ENCODE measurements at places on chromosomes 5 and 9. TPM values are rescaled to one million over a fixed set of nuclear protein-coding genes. Genes with fewer than 3 reads are reported as not detected.

DNA sequence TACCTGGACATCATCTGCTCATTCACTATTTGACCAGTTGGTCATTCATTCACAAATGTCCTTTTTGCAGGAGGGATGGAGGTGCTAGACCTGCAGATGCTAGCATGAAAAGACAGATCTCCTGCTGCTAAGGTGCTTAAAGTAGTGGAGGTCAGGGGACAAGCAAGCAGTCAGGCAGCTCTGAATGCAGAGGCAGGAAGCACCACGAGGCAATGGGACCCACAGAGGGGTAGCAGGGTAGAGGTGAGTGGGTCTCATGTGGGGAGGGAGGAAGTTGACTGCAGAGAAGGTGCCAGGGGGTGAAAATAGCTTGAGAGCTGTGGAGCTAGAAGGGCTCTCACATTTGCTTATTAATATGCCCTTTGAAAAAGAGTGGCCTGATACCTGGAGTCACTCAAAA is 25.2 kb downstream of the FXN start:
- no peak for DNase-seq

DNA sequence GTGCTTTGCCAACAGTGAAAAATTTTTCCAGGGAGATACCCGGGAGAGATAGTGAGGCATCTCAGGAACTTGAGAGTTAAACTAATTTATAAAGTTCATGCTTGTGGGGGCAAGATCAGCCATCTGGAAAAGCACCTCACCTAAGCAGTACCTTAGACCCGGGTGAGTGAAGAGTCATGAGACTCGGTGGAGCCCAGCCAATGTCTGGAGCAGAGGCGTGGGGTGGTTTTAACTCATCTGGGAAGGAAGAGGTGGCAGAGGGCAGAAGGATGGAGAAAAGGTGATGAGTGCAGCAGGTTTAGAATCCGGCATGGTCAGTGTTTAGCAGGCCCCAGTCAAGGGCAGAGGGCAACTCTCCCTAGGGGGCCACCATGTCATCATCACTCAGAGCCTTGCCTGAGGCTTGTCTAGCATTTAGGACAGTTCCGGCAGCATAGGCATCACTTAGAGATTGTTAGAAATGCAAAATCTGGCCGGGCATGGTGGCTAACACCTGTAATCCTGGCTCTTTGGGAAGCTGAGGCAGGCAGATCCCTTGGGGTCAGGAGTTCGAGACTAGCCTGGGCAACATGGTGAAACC is 4.3 kb upstream of the RNF183 start:
- no peak for DNase-seq

- no peak for DNase-seq
These were observed 87.3 kb downstream of the DCP2 start for GRCh38 chr5:113063927-113064326.

GRCh38 chr5:116076496-116076895 is 8.3 kb upstream of the COMMD10 start:
- DNase-seq: no peak

GRCh38 chr9:89975630-89976029 is 370.8 kb downstream of the GADD45G start:
- no peak for DNase-seq

DNA sequence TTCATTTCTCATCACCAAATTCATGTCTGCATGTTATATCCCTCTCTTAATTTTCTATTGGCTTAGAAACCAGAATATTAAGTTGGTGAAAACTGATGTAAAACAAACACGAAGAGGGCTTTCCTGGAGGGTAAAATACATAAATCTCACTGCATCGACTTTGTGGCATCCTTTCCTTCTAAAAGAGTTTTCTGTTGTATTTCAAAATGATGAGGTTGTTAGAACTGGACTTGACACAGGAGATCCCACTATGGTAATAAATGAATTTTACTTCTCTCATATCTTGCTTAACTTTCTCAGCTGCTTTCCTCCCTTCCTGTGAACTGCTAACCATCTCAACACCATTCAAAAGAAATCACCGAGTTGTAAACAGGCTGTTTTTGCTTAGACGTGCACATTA is 162.0 kb upstream of the TRPC7 start:
- no peak for DNase-seq

DNA sequence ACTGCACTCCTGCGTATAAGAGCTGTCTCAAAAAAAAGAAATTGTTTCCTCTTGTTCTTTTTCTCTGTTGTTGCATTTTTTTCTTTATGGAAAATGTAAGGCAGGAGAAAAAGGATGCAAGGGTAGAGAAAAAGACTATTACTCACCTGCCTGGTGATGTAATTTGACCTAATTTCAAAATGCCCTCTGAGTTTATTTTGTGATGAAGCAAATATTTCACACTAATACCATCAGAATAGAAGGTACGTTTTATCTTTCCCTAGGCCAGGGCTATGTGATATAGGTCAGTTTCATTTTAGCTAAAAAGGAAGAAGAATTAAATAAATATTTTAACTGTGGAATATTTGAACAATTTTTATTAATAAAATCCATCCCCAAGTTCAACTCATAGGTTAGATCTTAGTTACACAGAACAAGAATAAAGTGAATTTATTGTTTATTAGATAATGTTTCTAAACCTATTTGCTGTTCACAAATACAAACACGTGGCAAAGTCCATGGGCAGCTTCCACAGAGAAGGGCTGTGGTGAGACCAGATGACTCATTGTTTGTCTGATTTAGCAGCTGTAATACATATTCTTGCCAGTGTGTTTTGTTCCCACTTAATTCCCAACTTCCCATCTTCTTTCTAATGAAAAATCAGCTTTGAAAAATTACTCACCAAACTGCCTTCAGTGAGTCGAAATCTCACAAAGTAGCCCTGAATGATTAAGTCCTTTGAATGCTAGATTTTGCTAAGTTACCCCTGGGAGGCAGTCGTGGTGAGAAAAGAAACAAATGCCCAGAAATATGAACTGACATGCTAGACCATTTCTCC is 52.8 kb upstream of the CCDC112 start:
- peak; percentile 37 for DNase-seq

DNA sequence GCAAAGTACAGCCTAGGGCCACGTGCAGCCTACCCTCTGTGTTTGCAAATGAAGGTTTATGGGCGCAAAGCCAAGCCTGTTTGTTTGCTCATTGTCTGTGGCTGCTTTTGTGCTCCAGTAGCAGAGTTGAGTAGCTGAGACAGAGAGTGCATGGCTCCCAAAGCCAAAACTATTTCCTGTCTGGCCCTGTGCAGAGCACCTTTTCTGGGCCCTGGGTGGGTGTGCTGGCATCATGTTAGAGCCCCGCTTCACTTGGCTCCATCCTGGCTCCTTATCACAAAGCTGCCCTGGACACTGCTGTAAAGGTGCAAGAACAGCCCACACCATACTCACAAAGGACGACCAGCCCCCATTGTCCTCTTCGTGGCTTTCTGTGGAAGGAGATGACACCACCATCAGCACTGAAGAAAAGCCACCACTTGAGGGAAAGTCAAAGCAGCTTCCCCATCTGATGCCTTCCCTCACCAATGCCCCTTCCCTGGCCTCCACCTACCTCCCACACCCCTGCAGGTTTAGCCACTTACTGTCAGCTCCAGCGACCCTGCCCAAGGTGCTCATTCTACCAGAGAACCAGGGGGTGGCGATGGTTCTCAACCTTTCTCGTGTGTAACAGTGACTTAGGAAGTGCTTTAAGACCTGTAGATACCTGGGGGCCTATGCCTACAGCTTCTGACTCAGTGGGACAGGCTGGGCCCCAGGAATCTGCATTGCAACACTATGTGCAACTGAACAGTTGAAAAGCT is 23.4 kb downstream of the LCP2 start:
- DNase-seq: no peak

The SPINK4 gene
- not detected for total RNA-seq

The BAAT gene
- not detected for total RNA-seq

The PPP2R2B gene
- 4.7 TPM for total RNA-seq

The IRX1 gene
- 5.0 TPM for total RNA-seq

The SPATA31C1 gene
- total RNA-seq: not detected
